Activated CD8-positive, alpha-beta T cell treated with anti-CD3 and anti-CD28 coated beads, Interleukin-2, amount 10 ng/mL, durations not matched to agents 7 days and 5 days (primary cell): ENCODE measurements at places on chromosomes 4 and X.

DNA sequence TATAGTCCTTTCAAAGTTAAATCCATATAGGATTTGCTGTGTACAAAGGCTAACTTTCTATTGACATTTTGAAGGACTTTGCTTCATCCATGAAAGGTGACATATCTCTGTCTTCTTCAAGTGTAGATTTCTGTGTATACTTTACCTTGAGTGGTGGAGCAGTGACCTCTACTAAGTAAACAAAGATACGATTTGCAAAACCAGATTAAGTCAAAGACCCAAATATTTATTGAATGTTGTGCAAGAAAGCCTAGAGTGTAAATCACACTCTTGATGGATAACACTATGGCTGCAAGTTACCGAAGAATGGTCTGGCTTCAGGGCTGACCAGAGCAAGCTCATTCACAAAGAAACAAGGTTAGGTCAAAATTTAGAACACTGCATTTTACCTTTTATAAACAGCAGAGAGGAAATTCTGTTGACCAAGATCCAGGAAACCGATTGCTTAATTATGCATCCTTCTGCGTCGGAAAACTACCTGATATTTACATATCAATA lies 5.4 kb upstream of the FGG start:
- DNase-seq = no peak

- no peak for DNase-seq
These were observed 3.1 kb upstream of the FGB start for GRCh38 chr4:154559494-154560418.

DNA sequence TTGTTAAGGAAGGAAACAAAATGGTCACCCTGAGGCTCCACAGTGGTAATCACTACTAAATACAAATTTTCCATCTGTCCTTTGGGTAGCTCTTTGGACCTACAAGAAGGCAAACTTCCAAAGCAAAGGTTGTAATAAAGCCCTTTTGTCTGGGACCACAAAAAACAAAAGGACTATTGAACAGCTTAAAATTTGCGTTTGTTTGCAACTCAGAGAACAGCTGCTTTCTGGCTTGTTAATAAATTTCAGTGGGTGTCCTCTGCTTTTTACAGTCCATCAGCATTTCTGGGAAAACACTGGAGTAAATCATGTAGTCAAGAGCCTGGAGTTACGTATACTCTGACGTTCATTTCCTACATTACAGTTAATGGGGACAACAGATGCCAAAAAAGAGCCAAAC lies 439.7 kb upstream of the DIAPH2 start:
- no peak for DNase-seq

GRCh38 chr4:164807611-164808010 lies 53.7 kb downstream of the SMIM31 start:
- no peak for DNase-seq

GRCh38 chr4:145130788-145131399 lies 32.8 kb downstream of the ABCE1 start:
- no peak for DNase-seq

- DNase-seq = no peak
These were observed 102.6 kb upstream of the LNX1 start for GRCh38 chr4:53693909-53694308.

DNA sequence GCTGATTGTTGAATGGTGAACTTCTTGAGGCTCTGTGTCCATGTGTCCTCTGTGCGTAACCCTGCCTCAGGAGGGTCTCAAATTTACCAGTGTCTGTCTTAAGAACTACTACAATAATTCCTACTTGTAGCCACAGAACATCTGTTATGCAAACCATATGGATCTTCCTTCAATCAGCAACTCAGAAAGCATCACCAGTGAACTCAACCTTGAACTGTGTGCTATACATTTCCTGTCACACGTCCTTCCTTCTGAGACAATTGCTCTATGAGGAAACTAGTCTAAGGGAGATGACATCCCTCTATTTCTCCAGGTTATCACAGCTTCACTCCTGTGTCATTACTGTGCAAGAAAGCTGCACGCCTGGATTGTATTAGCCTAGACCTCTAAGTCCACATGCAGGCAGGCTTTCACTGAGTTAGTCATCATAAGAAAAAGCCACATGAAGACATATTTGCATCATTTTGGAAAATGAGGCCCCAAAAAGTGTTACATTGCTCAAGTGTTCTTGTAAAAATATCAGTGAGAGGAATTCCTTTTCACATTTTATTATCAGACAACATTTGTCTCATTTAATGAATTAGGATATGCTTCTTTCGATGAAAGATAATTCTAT lies 157.8 kb downstream of the AFF2 start:
- DNase-seq = no peak

DNA sequence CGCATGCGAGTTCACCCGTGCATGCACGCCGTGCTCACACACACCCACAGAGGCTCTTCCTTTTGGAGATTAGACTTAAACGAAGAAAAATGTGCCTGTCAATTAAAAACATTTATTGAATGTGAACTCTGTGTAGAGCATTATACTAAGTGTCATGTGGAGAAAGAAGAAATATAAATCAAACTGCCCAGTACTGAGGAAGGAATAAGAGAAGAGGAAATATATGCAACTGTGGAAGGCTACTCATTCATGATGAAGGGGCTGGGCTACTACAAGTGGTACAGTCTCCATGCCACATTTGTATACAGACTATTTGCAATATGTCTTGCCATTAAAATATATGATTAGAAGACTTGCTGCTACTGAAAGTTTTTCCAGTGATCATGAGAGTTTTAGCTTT lies 714.7 kb downstream of the DMD start:
- no peak for DNase-seq

DNA sequence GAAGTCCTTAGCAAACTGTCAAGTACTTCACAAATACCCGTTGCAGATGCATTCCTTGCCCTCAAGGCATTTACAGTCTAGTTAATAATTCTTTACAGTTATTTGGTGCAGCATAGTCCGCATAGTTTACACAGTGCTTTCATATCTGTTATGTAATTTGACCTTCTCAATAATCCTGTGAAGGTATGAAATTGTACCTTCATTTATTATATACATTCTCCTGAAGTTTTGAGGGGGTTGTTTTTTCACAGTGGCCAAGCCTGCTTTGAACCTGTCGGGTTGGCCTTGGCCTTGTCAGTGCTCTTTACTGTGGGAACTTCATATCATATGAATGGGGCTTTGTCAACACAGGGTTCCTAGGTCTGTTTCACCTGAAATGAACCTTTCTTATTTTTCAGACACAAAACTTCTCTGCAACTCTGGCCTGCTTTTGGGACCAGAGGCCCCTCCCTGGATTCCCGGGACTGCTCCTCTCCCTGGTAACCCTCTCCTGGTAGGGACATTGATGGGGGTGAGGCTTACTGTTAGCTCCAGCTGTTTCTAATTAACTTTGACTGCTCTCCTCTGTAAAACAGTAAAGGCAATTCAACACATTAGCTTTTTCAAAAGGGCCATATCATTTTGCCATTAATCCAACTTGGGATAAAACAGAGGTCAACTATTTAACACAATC lies 9.1 kb downstream of the IGFBP7 start:
- no peak for DNase-seq

DNA sequence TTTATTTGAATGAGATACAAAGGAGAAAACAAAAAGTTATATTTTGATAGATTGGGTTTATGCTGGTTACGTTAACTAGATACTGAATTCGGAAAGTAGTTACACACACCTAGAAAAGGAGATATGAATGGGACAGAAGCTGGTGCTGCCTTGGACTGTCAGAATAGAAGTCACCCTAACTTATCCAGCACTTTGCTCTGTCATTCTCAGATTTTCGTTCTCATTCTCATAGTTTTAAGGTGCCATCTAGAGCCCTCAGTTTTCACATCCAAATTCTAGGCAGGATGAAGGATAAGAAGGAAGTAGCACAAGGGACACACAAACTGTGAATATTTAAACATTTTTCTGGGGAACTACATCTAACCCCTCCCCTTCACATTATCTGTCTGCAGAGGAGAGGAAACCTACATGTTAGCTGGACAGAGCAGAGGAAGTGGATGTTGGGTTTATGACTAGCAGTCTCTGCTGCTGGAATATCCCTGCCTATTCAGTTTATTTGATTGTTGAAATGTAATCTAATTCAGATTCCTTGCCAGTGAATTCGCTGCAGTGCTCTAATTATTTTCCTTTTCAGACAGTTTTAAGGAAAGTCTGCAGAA lies 521.9 kb downstream of the FAT4 start:
- no peak for DNase-seq

- DNase-seq = no peak
These were observed 231.1 kb upstream of the ANXA3 start for GRCh38 chr4:78320349-78320935.

DNA sequence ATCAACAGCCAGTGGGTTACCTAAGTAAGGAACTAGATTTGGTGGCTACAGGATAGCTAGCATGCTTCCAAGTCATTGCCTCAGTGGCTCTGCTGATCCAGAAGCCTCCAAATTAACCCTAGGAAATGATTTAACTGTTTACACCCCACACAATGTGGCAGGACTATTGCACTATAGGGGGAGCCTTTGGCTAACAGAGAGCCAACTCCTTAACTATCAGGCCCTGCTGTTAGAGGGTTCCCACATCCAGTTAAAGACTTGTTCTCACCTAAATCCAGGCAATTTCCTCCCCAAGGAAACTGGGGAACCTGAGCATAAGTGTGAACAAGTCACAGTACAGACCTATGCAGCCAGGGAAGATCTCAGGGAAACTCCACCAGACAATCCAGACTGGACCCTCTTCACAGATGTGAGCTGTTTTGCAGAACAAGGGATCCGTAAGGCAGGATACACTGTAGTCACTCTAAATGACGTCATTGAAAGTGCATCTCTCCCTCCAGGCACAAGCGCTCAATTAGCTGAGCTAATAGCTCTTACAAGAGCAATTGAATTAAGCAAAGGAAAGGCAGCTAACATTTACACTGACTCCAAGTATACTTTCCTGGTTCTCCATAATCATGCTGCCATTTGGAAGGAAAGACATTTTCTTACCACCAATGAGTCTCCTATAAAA lies 185.3 kb upstream of the SPOCK3 start:
- no peak for DNase-seq

DNA sequence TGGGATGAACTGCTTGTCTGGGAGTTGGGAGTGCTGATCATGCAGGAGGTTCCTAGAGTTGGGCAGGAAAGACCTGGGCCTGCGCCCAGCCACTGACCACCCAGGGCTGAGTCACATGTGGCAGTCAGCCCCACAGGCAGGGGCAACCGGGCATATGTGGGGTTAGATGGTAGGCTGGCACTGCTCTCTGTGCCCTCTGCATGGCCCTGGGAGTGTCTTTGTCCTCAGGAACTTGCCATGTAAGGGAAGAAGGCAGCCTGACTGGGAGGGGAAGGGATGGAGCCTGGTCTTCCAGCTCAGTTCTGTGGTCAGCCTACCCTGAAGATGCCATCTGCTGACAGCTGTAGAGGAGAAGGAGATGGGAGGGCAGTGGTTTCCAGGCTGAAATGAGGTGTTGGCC lies 70.2 kb upstream of the EFNB1 start:
- no peak for DNase-seq
